ENCODE measurements at places on chromosomes 16 and 17.

- DNase-seq: no peak
Measured at GRCh38 chr16:51674615-51675014, 523.5 kb upstream of the SALL1 start.

DNA sequence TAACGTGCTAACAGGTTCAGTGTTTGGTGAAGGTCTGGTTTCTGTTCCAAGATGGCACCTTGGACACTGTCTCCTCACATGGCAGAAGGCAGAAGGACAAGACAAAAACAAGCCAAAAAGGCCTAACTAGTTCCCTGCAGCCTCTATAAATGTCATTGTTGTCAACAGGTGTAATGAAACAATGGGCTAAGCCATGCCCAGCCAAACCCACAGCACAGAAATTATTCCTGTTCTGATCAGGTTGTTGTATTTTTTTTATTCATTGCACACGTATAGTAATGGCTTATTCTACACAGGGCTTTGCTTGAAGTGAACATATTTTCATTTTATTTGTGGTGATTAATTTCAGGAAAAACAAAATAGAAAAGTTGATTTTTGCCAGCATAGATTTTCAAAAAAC is 16.1 kb upstream of the NUP93 start:
- DNase-seq: no peak

DNA sequence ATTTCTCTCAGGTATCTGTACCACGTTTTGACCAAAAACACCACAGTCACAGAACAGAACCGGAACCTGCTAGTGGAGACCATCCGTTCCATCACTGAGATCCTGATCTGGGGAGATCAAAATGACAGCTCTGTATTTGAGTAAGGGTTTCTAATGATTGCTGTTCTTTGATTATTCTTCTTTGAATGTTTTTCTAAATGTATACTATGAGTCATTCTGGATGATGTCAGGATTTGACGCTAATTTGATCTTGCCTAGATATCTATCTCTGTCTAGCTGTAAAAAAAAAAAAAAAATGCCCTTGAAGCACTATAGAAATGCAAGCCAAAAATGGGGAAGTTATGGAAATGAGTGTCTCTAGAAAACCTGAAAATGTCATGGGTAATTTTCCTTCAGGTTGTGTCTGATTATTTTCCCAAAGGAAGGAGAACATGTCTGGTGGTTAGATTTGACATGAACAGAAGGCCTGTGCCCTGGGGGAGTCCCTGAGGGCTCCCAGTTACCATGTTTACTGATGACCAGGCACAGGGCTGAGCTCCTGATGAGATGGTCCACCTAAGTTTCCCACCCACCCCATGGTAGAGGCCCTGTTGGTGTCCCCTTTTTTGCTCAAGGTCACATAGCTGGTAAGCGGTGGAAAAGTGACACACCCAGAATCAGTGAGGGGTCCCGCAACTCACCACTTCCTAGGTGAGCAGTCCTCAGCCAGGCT is 13.6 kb downstream of the CLEC16A start:
- no peak for DNase-seq

DNA sequence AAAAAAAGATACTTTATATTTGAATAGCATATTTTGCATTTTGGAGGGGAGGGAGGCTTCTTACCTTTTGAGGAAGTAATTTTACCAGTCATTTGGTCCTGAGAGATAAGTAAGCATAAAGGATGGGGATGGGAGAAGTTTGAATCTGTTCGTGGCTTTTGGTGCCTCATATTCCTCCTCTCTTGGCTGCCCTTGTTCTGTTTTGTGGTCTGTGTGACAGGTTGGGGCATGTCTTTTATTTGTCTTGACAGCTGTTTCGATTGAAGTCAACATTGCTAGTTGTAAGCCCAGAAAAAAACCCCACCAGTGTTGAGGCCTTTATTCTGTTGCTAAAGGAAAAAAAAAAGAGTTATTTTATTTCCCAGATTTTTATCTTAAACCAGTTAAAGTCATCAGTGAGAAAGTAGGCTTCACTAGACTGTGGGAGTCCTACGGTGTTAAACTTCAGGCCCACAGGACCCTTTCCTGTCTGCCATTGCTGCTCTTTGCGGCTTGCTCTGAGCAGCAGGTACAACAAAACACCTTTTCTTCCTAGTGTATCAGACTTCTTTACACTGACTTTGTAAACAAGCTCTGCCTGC is 11.4 kb downstream of the SLC7A6 start:
- DNase-seq: no peak

DNA sequence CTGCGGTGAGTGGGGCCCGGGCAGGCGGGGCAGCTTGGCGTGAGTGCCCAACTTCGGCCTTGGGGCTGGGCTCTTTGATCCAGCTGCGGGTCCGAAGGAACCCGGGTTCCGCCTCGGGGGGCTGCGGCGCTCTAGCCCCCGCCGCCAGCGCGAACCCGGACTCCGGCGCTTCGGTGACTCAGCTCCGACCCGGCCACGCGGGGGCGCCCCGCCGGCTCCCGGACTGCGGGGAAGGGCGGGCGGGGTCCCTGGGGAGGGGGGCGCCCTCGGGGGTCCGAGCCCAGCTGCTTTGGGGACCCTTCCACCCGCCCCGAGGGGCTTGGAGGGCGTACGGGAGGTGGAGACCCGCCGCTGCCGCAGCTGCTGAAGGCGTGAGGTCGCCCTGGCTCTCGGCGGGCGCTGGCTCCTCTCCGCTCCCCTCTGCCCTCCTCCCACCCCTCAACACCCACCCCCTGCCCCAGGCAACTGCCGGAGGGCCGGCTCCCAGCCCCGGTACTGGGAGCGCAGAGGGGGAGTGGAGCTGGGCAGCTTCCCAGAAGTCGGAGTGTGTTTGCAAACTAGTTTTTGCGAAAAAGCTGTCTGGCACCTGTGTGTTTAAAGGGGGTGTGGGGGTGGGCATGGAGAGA is 516 bp downstream of the CPNE2 start:
- DNase-seq: no peak

DNA sequence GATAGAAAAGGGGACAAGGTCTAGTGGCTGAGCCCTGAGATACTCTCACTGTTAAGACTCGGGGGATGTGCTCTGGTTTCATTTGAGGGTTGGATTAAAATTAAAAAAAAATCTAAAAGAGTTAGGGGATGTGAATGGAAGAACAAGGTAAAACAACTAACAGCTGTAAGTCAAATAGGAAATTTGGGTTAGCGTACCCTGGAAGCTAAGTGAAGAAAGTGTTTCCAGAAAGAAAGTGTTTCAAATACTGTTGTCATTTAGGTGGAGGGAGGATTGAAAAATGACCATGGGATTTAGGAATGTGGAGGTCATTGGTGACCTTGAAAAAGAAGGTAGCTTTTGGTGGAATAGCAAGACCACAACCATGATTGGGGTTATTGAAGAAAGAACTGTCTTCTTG is 37.7 kb downstream of the PPM1D start:
- DNase-seq: no peak

GRCh38 chr17:72372185-72372584 is 251.4 kb downstream of the SOX9 start:
- no peak for DNase-seq

- no peak for DNase-seq
Measured at GRCh38 chr16:8430401-8430800, 159.9 kb downstream of the TMEM114 start.

GRCh38 chr16:81585785-81586184 is 141.2 kb downstream of the CMIP start:
- DNase-seq: no peak

DNA sequence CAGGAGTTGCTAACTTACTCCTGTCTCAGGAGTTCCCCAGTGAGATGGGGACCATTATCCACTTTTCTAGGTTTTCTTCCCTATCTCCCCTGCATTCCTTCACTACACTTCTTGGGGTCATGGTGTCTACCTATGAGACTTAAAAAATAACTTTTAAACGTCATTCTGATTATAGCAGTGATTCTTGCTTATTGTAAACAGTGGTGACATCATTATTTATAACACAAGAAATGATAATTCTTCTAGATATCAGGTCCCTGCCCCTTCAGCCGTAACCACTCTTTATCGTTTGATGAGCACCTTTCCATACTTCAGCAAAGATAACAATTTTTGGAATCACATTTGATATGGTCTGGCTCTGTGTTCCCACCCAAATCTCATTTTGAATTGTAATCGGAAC is 27.2 kb upstream of the IRX3 start:
- no peak for DNase-seq

DNA sequence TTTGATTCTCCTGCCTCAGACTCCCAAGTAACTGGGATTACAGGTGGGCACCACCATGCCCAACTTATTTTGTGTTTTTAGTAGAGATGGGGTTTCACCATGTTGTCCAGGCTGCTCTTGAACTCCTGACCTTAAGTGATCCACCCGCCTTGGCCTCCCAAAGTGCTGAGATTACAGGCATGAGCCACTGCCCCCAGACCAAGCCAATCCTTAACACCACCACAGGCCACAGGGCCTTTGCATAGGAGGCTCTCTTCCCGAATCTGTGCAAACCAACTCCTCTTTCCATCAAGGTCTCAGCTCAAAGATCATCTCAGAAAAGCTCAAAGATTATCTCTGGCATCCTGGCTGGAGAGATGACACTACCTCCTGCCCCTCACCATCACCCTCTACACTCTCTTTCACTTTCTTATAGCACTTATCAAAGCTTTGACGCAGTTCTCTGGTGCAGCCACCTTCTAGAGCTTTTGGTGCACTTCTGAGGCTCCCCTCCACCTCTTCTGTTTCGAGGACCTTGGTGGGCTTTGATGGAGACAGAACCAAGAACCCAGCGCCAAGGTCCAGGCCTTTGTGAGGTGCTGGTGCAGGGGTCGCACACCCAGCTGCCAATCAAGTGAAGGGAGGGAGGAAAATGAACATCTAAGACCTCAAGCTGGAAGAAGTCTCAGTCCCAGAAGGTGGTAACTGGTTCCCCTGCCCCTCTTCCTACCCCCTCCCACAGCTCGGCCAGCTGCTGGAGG is 23.2 kb upstream of the PHB1 start:
- DNase-seq: no peak

DNA sequence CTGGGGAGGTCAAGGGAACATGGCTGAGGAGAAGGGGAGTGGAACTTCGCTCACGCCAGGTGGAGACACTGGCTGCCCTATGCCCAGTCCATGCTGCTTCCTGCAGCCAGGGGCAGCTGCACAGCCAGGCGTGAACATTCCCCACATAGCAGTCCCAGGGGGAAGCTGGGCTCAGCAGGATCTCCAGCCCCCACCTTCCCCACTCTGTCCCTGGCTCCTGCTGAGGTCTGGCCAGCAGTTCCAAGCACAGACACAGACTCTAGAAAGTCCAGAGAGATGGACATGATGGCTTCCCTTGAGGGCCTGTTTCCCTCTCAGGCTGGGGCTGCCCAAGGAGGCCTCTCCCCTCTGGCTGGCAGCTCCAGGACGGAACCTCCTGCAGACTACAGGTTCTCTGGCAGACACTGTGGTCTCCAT is 9.3 kb downstream of the JUP start:
- DNase-seq: no peak

DNA sequence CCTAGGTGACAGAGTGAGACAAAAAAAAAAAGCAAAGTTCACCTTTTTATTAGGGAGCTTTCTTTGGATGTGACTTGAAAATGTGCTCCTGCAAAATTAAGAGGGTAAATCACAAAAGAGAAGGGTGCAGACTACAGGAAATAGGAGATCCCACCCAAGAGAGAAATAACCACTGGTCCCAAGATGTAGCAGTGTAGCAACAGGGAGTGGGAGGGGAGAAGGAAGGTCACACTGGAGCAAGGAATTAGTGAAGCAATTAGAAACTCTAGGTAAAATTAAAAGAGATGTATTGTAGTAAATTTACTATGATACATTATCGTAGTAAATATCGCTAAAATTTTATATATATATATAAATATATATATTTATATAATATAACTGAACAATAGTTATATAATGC is 12.3 kb upstream of the SPN start:
- no peak for DNase-seq

DNA sequence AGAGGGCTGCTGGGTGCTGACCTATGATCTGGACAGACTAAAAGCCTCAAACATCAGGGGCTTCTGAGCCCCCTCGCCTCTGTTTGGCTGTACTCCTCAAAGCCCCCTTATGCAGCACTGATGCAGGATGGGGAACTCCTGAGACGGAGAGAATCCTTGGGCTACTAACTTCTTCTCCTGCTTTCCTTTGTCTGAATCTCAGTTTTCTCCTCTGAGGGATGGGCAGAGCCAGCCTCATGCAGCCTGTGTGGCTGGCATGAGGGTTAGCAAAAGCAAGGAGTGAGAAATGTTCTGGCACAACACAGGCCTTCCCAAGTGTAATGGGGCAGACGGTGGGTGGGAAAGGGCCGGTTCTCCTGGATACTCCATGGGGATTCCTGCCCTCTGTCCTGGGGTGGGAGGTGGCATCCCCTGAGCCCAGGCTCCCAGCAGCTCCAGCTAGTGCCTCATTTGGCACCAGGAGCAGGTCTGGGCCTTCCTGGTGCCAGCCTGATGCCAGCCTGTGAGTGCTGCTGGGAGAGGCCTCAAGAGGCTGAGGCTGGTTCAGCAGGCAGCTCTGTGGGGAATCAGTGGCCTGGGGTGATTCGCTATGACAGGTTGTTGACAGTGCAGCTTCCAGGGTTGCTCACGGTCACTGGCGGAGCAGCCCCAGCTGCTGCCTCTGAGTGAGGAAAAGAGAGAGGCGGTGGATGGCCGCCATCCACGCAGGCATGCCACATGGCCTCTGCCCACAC is 4.0 kb upstream of the BRD7 start:
- no peak for DNase-seq

GRCh38 chr16:73171380-73171779 is 123.5 kb upstream of the ZFHX3 start:
- no peak for DNase-seq

DNA sequence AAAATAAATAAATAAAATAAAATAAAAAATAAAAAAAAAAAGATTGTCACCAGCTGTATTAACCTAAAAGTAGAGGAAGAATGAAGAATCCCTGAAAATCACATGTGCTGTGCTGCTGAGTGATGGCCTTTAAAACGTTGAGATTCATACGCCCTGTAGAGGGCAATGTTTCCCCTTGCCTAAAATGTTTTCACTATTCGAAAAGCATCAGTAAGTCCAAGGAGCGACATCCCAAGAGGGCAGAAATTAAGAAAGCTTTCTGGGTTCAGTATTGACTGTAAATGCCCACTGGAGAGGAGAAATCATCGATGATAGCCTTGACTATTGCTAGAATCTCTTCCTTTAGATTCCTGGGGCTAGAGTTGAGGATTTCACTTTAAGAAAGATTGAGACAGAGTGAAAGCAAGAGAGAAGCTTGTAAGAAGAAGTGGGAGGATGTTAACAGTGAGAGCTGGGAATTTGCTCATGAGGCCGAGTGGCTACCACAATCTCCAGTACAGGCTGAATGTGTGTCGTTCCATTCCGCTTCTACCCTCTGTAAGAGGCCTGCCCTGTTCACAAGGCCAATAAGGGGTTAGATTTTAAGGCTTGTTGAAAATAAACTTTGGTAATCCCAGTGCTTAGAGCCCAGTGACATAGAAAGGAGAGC is 170.8 kb upstream of the FAM20A start:
- no peak for DNase-seq

DNA sequence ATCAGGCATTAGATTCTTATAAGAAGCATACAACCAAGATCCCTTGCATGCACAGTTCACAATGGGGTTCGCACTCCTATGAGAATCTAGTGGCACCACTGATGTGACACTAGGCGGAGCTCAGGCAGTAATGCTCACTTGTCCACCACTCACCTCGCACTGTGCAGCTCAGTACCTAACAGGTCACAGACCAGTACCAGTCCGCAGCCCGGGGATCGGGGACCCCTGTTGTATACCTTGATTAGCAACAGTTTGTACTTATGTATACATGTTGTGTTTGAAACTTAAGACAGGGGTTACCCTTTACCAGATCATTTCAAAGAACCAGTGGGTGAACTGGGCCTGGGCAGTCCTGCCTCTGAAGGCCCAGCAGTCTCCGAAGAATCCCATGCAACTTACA is 103.7 kb downstream of the PMP22 start:
- no peak for DNase-seq

GRCh38 chr16:26644912-26645543 is 421.7 kb upstream of the C16orf82 start:
- DNase-seq: no peak

All from stimulated activated CD8-positive, alpha-beta memory T cell treated with anti-CD3 and anti-CD28 coated beads, Interleukin-4, amount 100 ng/mL, for 1 hour (primary cell).